Hepatic stellate cell (primary cell): ENCODE measurements at places on chromosomes 12 and 14.

DNA sequence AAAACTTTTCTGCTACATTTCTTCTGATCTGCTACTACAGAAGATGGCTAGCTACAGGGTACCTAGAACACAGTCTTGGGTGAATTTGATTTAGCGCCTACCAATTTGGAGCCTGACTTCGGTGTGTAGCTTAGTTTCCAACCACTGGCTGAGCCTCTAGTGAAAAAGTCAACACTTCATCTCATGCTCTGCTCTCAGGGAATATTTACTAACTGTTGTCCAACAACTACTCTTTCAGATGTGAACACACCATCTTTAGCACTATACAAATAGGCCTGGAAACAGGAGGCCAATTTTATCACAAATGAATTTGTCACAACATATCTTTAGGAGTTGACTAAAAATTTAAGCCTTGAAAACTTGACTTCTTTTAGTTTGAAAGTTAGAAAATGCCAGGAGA, 167.9 kb downstream of the NELL2 start:
- no peak for DNase-seq

DNA sequence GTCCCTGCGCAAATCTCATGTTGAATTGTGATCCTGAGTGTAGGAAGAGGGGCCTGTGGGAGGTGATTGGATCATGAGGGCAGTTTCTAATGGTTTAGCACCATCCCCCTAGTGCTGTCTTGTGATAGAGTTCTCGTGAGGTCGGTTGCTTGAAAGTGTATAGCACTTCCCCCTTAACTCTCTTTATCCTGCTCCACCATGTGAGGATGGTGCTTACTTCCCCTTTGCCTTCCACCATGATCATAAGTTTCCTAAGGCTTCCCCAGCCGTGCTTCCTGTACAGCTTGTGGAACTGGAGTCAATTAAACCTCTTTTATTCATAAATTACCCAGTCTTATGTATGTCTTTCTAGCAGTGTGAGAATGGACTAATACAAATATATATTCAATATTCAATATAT, 303.7 kb upstream of the SEL1L start:
- DNase-seq = no peak

DNA sequence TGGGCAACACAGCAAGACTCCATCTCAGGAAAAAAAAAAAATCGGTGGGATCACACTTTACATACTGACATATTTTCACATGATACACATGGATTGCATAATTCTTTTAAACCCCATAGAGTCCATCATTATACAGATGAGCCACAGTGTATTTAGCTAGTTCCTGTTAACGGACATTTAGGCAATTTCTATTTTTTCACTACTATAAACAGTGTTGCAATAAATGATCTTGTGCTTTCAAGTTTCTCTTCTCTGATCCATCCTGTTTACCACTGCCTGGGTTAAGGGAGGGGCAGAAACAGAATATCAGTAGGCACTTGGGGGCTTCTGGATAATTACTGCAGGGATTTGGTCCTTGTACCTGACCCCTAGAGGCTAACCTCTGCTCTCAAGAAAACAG, 43.4 kb upstream of the SPTLC2 start:
- DNase-seq = no peak

DNA sequence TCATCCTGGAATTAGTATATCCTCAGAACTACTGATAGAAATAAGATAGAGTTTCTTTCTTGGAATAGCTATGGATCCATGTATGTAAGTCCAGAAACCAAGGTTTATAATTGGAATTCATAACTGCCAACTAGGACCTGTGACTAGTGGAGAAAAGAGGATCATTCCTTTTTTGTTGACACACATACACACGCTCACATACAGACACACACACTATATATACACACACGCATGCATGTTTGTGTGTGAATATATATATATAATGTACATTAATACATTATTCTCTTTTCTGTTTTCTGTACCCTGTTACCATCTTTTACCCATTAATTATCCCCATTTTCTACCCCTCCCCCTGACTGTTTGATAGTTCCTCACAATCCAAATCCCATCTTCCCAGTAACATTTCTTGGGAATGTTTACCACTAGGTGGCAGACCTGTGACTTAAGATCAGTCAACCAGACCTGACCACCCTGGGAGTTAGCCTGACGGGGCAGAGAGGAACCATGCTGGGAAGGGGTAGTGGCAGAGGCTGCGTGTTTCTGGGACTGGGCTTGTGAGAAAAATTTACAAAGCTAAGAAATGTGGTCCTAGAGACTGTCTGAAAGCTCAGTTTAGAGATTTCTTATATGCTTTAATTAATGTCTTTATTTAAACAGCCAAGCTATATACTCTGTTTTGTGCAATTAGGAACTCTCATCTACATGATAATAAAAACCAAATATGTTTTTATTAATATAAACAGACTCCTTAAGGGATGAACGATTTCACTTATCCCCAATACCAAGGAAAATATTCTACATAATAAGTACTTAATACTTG, 308.0 kb downstream of the PPFIA2 start:
- peak; percentile 26 for DNase-seq

GRCh38 chr12:115570069-115570777, 707.3 kb downstream of the MED13L start:
- no peak for DNase-seq

- no peak for DNase-seq
Observed at GRCh38 chr14:104389326-104390220, 190.0 kb upstream of the C14orf180 start.

DNA sequence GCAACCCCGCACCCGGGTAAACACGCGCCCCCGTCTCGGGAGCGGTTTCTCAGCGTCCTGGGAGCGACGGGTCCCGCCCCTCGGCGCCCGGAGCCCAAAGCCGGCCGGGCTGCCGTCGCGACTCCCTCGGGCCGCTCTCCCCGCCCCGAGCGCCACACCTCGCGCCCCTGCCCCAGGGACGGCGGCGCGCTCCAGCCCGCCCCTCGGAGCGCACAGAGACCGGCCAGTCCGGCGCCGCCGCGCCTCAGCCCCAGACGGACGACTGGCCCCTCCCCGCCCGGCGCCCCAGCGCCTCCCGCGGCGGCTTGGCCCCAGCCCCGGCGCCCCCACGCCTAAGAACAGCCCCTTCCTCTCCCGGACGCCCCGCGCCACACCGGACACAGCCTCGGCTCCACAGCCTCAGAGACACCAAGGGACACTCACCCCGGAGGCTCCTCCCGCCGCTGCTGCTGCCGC, 411 bp downstream of the BTBD7 start:
- peak; percentile 47 for DNase-seq

- DNase-seq = no peak
Observed at GRCh38 chr14:68284834-68285233, 465.3 kb downstream of the RAD51B start.

GRCh38 chr14:100553471-100553870, 33.7 kb downstream of the BEGAIN start:
- no peak for DNase-seq

- DNase-seq = no peak
Observed at GRCh38 chr14:94384342-94384741, 4.1 kb downstream of the SERPINA1 start.

GRCh38 chr12:8894986-8895385, 19.3 kb upstream of the PHC1 start:
- no peak for DNase-seq

DNA sequence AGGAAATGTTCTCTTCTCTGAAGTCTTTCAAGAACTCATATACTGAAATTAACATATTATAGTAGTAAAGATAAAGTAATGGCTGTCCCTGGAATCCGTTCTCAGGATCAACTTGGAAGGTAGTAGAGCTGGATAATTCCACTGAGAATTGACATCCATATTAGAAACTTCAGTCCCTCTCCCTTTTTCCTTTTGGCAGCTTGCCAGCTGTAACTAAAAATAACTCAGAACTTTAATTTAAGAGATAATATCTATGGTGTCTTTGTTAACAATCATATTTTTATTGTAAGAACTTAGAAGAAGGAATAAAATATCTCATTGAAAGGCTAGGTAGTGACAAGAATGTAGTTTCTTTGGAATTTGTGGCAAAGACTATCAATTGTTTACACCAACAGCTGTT, 61.4 kb upstream of the PLEKHA5 start:
- no peak for DNase-seq

DNA sequence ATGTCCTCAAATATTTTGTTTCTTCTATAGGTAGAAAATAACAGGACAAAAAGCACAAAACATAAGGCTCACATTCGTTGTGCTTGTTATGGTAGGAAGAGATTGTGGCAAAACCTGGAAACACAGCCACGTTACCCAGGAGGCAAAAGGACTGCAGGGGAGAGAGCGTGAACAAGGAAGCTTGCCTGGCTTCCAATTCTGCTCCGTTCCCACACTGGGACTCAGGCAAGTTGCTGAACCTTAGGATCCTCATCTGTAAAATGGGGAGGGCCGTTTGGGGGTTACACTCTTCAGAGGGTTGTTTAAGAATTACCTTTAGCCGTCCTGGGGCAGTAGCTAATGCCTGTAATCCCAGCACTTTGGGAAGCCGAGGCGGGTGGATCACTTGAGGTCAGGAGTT, 205.3 kb downstream of the SSPN start:
- DNase-seq = no peak

- DNase-seq = peak; percentile 75
Observed at GRCh38 chr14:75648066-75648838, 12.4 kb downstream of the ERG28 start.

GRCh38 chr14:53533384-53533970, 380.4 kb upstream of the DDHD1 start:
- no peak for DNase-seq

GRCh38 chr14:90604356-90604755, 207.5 kb downstream of the CALM1 start:
- no peak for DNase-seq

DNA sequence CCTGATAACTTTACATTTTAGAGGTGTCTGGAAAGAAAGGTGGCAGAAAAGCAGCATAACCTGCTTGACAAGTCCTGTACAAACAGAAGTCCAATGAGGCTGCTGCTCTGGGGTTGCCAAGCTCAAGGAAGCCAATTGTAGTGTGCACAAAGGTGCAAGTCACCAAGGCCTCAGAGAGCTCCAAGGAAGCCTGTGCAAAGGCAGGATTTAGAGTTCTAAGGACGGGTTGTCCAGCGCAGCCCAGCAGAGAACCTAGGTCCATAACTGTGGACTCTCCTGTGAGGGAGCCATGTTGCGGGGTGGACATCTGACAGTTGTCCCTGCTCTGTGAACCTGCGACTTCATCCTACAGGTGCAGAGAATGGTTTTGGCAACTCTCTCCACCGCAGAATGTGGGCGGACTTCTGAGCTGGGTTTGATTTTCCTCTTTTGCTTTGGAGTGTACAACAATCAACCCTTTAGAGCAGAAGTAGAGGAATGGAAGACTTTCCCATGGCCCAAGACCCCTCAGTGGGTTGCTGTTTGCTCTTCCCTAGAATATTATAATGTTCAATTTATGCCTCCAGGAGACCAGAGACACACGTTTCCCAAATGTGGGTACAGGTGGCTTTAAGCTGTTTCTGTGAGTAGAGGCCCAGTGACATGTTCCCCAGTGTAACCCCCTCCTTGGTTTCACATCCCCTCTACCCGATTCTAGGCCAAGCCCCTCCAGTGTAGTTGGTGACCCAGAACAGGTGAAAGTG, 81.0 kb downstream of the ETV6 start:
- no peak for DNase-seq

GRCh38 chr14:24701062-24701461, 67.1 kb upstream of the GZMB start:
- no peak for DNase-seq

GRCh38 chr12:130696379-130697100, 19.6 kb downstream of the RIMBP2 start:
- no peak for DNase-seq

DNA sequence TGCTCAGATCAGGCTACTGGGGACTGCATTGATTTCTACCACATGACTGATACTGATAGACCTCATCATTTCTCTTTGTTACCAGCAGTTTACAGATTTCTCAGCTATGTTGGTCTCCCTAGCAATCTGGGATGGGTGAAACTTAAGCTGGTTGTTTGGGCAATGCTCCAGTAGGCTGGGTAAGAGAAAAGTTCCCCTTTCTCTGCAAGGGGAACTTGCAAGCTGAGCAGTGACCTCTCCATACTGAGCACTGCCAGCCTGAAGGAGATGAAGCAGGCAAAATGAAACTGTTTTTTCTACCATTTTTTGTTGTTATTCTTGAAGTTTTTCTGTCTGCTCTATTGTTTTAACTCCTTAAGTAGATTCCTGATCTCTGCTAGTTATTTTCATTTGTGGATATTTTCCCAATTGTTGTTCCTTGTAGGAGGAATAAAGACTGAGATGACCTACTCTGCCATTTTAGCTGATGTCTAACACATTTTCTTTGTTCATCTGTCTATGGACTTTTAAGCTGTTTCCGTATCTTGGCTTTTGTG, 1.3 kb upstream of the OR4M1 start:
- no peak for DNase-seq

GRCh38 chr12:49632986-49633702, 9.8 kb downstream of the PRPF40B start:
- no peak for DNase-seq

GRCh38 chr14:72783741-72784140, 110.2 kb downstream of the DPF3 start:
- no peak for DNase-seq

DNA sequence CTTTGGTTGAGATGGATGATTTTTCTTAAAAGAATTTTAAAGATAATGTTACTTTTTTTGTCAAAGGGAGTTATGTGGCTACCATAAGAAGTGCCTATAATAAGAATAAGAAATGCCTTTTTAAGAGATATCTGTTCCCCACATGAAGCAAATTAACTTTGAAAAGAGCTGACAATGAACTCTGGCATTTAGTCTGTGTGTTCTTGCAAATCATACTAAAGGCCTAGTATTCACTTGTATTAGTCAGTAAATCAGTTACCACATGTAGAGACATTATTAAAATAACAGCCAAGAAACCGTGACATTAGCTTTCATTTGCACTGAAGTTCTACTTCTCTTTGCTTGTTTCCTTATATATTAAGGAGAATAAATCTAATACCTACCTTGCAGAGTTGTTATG, 296.3 kb downstream of the CCDC91 start:
- DNase-seq = no peak

DNA sequence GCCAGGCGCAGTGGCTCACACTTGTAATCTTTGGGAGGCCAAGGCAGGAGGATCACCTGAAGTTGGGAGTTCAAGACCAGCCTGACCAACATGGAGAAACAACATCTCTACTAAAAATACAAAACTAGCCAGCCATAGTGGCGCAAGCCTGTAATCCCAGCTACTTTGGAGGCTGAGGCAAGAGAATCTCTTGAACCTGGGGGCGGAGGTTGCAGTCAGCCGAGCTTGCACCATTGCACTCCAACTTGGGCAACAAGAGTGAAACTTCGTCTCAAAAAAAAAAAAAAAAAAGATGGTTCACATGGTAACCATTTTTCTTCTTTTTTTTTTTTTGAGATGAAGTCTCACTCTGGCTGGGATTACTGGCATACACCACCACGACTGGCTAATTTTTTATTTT, 35.3 kb downstream of the SLC2A14 start:
- DNase-seq = no peak

- no peak for DNase-seq
Observed at GRCh38 chr12:88408823-88409222, 171.4 kb downstream of the KITLG start.

- DNase-seq = no peak
Observed at GRCh38 chr14:101335061-101335661, 226.1 kb upstream of the DIO3 start.
